Left ventricle myocardium inferior (tissue), 1 donor: ENCODE measurements at places on chromosomes 2 and 18.

GRCh38 chr2:240551288-240551687, 6.5 kb downstream of the ANKMY1 start:
- no peak for DNase-seq

GRCh38 chr2:141554810-141555209, 576.0 kb downstream of the LRP1B start:
- no peak for DNase-seq

- no peak for DNase-seq
These were observed 121.8 kb downstream of the RTP5 start for GRCh38 chr2:241991299-241991698.

GRCh38 chr2:220756653-220757052, 815.5 kb downstream of the EPHA4 start:
- no peak for DNase-seq

DNA sequence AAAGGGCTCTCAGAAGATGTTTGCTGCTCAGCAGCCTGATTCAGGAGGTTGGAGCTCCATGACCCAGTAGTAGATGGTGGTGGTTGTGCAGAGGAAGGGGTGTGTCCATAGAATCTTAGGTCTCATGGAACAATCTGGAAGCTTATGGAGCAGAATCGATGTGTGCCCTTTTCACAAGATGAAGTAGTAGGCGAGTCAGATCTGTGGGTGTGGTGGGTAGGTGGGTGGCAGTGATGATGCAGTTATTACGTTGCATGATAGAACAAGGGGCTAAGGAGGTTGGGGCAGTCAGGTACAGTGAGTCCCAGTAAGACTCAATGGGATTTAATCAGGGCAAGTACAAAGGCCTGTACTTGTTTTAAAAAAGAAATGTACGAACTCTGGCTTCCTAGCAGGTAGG, 9.1 kb downstream of the TET3 start:
- DNase-seq: no peak

DNA sequence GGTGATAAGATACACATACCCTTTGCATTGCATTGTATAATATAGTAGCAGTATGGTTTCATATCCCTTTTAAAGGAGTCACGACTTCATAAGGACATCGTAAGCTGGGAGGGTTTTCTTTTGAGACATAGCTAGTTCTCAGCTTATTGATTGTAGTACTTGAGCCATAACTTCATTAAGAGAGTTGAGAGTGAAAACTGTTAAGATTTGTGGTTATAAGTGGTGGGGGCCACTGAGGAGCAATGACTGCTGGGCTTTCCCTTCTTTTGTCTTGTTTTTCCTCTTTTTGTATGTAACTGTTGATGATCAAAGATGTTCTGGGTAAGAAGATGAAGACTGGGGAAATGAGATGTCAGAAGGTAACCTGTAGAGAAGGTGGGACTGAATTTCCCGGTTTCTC, 11.0 kb downstream of the EIF5B start:
- DNase-seq: no peak

- DNase-seq: no peak
These were observed 323.0 kb downstream of the FBXO15 start for GRCh38 chr18:73824671-73825070.

- DNase-seq: no peak
These were observed 87.9 kb upstream of the COL5A2 start for GRCh38 chr2:189267491-189267890.

- no peak for DNase-seq
These were observed 5.7 kb downstream of the SMC6 start for GRCh38 chr2:17747684-17748452.

- no peak for DNase-seq
These were observed 106.8 kb upstream of the LYPD6 start for GRCh38 chr2:149223472-149224095.

- DNase-seq: no peak
These were observed 12.7 kb upstream of the DUSP2 start for GRCh38 chr2:96157649-96158553.

- no peak for DNase-seq
These were observed 871.8 kb downstream of the SUCLG1 start for GRCh38 chr2:83587309-83587708.

- DNase-seq: peak; percentile 58
These were observed 53.2 kb downstream of the VWA3B start for GRCh38 chr2:98140210-98140609.

GRCh38 chr2:218444692-218445357, 25.9 kb downstream of the VIL1 start:
- DNase-seq: no peak

DNA sequence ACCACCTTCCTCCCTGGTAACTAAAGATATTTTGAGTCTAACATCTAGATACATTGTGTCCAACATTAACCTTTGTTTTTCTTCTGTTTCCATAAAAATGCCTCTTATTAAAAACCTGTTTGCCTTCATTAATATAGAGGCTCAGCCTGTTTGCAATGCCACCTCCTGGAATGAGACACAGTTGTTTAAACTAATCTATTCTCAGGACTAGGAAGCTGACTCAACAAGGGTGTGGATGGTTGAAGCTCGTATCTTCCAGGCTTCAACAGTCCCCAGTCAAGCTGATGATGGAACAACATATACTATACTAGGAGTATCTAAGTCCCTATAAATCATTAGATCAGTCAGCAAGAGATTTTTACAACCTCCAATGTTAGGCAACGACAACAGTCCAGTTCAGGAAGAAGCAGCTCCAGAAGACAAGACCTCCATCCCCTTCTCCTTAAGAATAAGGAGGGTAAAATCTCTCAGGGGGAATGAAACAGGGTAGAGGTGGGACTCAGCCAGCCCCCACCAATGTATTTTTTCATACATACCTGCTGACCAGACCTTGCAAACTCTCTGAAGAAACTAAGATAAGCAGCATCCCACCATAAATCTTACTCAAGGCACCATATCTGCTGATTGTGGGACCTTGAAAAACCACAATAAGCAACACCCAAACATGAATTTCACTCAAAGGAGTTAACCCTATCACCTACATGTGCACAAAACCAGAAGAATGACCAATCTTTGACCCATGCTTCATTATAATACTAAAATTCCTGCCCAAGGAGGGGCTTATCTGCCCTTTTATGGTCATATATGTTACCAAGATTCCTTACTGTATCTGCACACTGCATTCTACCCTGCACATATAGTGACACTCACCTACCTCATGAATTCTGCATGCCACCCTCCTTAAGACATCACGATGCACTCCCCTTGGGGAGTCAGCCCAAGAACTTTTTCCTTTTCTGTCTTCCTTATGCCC, 21.4 kb downstream of the ZNF24 start:
- no peak for DNase-seq
